ENCODE measurements at places on chromosomes 4 and X. TPM values are rescaled to one million over a fixed set of nuclear protein-coding genes. Genes with fewer than 3 reads are reported as not detected.

Gene NOX1
- 0.36 TPM for total RNA-seq

Gene SPIN2B
- total RNA-seq = 9.1 TPM

Gene ANK2
- total RNA-seq = 72.2 TPM

Gene STK32B
- total RNA-seq = 2.5 TPM

Gene CHIC1
- total RNA-seq = 20.7 TPM

Gene KLF3
- total RNA-seq = 37.4 TPM

Gene HSFX2
- total RNA-seq = not detected

Gene CLIC2
- total RNA-seq = 28.2 TPM

Data from sigmoid colon (tissue), 7 donors.